H1 (cell line): ENCODE measurements at places on chromosomes 1 and 21.
A peak's percentile ranks its signal among the peaks of the same experiment; 100 is the strongest.

GRCh38 chr1:84254703-84255238 lies 46.7 kb upstream of the SAMD13 start:
- DNase-seq, result no peak

GRCh38 chr1:11157867-11158266 lies 31.3 kb upstream of the ANGPTL7 start:
- no peak for DNase-seq

- peak; percentile 83 for DNase-seq
Observed at GRCh38 chr1:204359474-204360255, at the start of gene PLEKHA6. PLEKHA6 (minus strand) TSS chr1:204359929; CDS start chr1:204273727, 86,202 bp downstream.

GRCh38 chr1:1437033-1437903 lies 1.8 kb downstream of the VWA1 start:
- no peak for DNase-seq

DNA sequence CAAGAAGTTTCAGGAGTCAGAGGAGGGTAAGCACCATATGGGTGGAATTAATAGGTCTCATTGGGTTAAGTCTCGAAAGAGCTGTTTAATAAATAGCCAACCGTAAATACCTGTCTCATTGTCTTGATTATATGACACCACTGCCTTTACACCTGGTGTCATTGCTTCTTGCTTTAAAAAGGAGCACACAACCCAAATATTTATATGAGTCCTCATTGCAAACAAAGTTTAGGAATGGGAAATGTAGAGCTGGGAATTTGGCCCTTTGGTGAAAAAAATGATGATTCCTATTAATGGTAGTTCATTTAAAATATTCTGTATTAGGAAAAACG lies 2.1 kb downstream of the BACH1 start:
- no peak for DNase-seq

DNA sequence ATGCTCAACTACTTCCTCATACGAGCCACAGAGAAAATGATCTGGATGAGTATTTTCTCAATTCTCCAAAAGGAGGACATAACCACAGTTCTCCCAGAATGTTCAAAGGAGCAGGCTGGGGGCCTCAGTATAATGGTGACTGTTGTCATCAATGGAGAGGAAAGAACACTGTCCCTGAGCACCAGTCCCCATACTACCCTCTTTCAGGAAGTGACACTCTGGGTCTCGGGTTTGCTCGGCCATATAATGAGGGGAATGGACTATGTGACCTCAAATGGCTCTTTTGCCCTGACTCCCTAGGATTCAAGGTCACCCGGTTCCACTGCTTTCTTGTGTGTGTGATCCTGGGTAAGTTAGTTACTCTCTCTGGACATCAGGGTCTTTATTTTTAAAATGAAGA lies 22.8 kb downstream of the SLC9A1 start:
- DNase-seq, result no peak

DNA sequence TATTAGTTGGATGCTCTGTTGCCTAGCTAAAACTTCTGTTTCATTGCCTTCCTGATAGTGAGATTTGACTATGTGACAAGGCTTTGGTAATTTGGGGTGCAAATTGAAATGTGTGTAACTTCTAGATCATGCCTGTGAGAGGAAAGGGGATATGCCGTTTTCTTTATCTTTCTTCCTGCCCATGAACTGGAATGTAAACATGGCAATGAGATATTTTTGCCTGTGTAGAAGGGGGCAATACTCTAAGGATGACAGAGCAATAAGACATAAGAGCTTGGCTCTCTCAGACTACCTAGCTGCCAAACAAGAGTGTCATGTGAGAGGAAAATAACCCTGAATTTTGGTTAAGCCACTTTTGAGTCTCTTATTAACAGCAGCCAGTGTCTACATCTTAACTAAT lies 49.7 kb downstream of the RAP1A start:
- no peak for DNase-seq

GRCh38 chr1:19038732-19039131 lies 82.3 kb upstream of the IFFO2 start:
- no peak for DNase-seq

DNA sequence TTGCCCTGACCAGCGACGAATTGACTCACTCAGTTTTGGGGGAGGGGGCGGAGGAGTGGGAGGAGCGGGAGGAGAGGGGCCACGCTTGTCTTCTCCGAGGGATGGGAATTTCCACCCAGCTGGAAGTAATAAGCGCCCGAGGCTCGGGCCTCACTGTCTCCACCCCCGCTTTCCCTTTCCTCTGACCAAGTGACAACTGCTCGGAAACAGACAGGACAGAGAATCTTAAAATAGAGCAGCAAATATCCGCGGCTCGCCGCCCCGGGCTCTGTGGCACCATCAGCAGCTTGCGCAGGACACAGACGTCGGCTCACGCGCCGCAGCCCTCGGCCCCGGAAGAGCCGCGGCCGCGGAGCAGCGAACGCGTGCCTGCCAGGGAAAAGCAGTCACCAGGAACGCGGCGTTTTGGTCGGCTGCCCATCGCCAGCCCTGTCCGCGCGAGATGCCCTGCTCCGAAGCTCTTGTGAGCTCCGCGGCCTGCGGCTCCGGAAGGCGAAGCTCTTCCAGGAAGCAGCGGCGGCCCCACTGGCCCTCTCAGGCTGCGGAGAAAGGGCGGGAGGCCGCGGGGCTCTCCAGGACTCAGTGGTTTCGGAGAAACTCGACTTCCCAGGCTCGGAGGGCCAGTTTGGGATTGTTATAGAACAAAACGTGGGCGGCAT lies 10.7 kb upstream of the RGS16 start:
- no peak for DNase-seq

- DNase-seq, result peak; percentile 78
Observed at GRCh38 chr1:12615865-12616708, 1.9 kb downstream of the DHRS3 start.

DNA sequence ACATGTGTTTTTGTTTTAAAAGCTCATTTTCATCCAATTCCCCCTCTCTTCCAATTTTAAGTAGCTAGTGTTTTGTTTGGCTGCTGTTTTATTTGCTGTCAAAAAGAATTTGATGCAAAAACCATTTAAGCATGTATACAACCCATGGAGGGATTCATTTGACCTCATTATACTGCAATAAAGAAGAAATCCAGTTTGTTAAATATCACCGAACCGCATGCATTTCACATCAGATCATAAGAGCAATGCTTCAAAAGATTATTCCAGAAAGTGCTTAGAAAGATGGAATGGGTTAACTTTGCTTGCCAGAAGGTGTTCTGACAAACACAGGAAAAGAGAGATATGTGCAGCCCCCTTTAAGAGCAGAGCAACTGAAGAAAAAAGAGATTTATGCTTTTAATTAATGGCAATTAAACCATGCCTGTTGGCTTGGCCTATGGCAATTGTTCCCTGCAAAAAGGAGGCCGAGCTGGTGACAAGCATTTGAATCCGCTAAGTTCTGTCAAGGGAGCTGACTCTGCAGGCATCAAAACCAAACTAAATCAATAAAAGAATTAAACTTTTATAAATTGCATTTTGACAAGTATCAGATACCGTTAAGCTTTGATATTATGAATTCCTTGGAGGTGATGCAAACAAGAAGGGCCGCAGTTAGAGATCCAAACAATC lies 14.4 kb upstream of the BARHL2 start:
- no peak for DNase-seq

DNA sequence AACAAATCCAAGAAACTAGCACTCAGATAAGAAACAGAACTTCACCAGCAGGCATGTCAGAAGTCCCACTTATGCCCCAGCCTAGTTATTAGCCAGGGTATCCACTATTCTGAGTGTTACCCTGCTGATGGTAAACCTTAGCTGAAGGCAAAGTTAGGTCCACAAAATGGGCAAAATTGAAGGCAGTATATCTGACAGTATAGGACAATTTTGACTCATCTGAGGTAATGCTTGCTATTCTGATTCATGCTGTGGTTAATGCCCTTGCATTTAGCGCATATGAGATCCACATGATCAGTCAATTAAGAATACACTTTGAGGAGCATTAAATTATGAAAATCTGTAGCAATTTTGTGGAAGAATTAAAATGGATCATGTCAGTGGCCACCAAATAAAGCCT lies 15.1 kb downstream of the IFI44 start:
- no peak for DNase-seq

- no peak for DNase-seq
Observed at GRCh38 chr1:186715887-186716809, 35.9 kb upstream of the PTGS2 start.

DNA sequence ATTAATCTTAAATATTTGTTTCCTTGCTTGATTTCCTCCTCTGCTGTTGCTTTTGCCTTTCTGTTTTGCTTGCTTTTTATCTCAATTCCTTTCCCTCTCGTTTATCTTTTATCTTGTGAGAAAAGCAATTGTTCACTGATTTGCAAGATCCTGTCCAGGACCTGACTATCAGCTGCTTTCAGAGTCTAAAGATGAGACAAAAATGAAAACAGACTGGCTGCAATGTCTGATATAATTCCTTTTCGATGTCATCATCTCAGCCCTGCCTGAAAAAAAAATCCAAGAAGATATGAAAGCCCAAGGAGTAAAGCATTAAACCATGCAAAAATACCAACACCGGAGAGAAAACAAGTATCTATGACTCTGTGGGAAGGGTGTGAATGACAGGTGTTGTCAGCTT lies 225.5 kb downstream of the PATJ start:
- DNase-seq, result no peak

GRCh38 chr1:7575041-7575400 lies 196.1 kb upstream of the VAMP3 start:
- DNase-seq, result no peak

GRCh38 chr1:208031316-208031931 lies 120.5 kb upstream of the CD34 start:
- DNase-seq, result no peak

- DNase-seq, result no peak
Observed at GRCh38 chr21:45994759-45995685, 13.5 kb downstream of the COL6A1 start.

GRCh38 chr21:45262041-45262581 lies 25.6 kb downstream of the POFUT2 start:
- DNase-seq, result no peak

DNA sequence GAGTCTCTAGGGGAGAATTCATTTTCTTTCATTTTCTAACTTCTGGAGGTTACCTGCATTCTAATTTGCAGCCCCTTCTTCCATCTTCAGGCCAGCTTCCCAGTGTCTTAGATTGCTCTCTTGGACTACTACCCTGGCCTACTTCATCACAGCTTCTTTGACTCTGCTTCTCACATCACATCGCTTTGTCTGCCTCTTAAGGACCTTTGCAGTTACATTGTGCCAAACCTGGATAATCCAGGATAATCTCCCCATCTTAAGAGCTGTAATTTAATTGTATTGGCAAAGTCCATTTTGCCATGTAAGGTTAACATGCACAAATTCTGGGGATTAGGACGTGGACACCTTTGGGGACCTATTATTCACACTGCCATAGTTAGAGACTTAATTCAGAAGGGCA lies 18.4 kb downstream of the RNF2 start:
- DNase-seq, result no peak

- DNase-seq, result no peak
Observed at GRCh38 chr1:154710106-154710505, 102.1 kb upstream of the ADAR start.

GRCh38 chr1:3917761-3918160 lies 17.7 kb upstream of the C1orf174 start:
- DNase-seq, result no peak

GRCh38 chr1:214623430-214623829 lies 20.4 kb downstream of the CENPF start:
- no peak for DNase-seq

- DNase-seq, result no peak
Observed at GRCh38 chr1:114331936-114332335, 178.3 kb upstream of the SYT6 start.

GRCh38 chr1:42937141-42937696 lies 21.4 kb downstream of the SLC2A1 start:
- no peak for DNase-seq

DNA sequence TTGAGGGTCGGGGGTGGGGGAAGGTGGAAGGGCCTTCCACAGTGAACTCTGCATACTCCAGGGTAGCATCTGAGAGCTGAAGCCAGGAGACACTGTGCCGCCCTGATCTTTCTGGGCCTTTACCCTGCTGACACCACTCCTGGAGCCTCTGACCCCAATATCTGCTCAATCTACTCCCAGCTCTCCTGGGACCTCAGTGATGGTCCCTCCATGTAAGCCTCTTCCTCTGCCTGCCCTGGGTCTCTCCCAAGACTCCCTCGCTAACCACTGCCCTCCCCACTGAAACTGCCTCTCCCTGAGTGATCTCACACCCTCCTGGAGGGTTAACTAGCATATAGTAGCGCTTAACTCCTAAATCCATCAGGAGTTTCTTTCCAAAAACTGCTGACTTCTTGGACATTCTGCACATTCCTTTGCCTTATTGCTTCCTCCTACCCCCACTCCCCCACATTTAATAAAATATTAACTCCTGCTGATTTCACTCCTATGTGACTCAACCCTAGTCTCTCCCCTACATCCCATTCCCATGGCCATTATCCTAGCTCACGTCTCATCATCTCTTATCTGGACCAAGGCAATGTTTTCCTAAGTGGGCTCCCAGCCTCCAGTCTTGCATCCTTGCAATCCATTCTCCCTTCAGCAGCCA lies 145.6 kb downstream of the HMGB4 start:
- no peak for DNase-seq

DNA sequence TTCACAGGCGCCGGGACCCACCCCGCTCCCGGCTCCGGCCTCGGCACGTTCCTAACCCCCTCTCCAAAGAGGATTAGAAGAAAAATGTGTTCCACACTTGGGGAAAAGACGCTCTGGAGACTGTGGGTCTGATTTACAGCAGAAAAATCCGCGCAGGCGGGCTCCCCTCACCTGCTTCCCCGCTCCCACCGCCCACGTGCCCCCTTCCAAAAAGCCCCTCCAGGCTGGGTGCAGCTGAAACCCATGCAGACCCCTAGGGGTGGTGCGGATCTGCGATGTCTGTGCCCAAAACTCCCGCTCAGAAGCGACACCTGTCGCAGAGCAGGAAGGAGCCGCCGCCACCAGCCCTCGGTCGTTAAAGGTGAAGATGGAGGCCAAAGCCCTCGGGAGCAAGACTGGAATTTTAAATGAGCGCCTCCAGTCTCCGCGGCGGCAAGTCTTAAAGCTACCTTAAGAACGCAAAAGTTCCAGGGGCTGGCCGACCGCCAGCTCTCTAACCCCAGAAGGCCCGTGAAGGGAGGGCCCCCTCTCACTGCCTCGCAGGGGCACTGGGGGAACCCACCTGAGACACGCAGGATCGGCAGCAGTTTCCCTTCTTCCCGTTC lies 688 bp upstream of the CHD5 start:
- DNase-seq, result no peak

DNA sequence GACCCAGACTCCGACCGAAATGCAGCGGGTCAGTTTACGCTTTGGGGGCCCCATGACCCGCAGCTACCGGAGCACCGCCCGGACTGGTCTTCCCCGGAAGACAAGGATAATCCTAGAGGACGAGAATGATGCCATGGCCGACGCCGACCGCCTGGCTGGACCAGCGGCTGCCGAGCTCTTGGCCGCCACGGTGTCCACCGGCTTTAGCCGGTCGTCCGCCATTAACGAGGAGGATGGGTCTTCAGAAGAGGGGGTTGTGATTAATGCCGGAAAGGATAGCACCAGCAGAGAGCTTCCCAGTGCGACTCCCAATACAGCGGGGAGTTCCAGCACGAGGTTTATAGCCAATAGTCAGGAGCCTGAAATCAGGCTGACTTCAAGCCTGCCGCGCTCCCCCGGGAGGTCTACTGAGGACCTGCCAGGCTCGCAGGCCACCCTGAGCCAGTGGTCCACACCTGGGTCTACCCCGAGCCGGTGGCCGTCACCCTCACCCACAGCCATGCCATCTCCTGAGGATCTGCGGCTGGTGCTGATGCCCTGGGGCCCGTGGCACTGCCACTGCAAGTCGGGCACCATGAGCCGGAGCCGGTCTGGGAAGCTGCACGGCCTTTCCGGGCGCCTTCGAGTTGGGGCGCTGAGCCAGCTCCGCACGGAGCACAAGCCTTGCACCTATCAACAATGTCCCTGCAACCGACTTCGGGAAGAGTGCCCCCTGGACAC lies 534 bp downstream of the C1orf56 start:
- peak; percentile 85 for DNase-seq
